ENCODE measurements at places on chromosomes 16 and 17. TPM values are rescaled to one million over a fixed set of nuclear protein-coding genes. Genes with fewer than 3 reads are reported as not detected.

KRTAP16-1 gene
- 0.23 TPM for total RNA-seq

DNA sequence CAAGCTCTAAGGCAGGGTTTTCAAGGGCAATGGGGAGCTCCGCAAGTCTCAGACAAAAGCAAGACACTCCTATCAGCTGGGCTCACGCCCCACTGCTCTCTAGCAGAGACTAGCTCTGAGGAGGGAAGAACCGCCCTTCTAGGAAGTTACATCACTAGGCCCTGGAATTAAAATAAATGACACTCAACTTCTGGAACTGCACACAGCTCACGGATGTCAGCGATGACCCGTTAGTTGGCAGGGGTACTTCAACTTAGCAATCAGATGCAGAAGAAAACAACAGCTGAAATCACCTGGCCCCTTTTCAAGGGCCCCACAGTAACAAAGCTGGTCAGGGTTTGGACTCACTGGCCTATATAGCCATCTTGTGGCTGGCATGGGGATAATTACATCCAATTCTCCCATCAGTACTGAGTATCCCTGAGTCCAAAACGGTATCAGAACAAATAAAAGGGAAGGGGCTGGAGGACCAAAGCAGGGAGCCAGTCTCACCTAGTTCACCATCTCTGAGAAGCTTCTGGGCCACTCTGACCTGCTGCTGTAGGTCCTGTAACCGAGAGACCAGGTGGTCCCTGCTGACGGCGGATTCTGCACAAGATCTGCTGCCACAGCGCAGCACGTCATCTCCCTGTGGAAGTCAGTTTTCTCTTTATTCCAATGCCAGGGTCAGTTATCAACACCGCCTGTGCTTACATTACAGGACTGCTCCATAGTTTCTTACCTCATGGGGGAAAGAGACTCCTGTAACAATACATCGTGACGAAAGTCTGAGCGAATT is 22.2 kb downstream of the SERPINF1 start:
- H3K27me3 ChIP-seq = no peaks in the 10 kb centered on the region
- H3K4me3 ChIP-seq = no peak overlapping the region
- peak overlapping the region; percentile 49 for H3K27ac ChIP-seq
- peaks cover 22% of the 10 kb centered on the region for H3K4me1 ChIP-seq
- H3K36me3 ChIP-seq = peaks cover 38% of the 10 kb centered on the region

PRR35 gene
- total RNA-seq = not detected

DNA sequence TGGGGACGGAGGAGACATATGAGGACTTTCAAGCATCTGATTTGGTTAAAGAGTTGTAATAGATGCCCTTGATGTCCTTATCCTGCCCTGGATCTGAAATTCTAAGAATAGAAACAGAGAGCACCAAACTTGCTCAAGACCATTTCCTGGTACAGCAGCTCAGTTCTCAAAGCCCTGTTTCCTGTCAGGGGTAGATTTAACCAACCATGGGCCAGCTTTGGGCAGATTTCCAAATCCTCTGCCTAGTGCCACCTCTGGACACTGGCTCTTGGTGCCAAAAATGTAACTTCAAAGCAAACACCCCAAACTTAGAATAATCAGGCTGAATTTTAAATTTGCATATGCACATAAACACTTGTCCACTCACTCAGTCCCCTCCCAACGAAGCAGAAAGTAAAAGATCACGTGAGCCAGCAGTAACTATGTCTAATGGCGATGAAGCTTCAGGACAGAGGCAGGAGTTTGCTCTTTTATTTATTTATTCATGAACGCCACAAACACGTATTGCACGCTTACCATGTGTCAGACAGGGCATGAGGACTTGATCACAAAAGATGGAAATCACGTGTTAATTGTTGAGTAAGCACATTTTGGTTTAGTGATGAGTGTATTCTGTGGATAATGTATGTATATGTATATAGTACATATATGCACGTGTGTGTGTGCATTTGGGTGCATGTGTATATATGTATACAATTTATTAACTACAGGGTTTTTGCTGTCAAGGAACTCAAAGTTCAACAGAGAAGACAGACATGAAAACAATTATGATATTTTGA is 23.1 kb upstream of the SDK2 start:
- peaks cover 17% of the 10 kb centered on the region for H3K4me1 ChIP-seq
- peak; percentile 33 for DNase-seq
- H3K36me3 ChIP-seq = no peaks in the 10 kb centered on the region
- H3K27ac ChIP-seq = no peak overlapping the region

SPN gene
- total RNA-seq = 439 TPM

SULT1A4 gene
- total RNA-seq = 2.8 TPM

DNA sequence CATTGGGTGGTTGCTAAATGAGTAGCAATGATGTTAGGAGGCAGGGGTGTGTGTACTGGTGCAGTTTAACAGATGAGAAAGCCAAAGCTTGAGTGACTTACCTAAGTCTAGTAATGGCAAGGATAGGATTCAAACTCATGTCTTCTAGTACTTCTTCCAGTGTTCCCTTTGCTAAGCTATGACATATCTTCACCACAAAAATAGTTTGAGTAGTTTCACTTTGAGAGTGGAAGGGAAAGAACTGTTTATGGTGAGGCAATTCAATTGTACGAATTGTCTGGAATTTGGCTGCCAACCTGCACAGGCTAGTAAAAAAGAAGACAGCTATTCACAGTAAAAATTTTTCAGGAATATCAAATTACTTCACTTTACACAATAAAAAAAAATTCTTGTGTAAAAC is 138.0 kb downstream of the NLK start:
- no peak overlapping the region for H3K27ac ChIP-seq
- no peaks in the 10 kb centered on the region for H3K4me1 ChIP-seq
- H3K36me3 ChIP-seq = peaks cover 4% of the 10 kb centered on the region

- H3K27ac ChIP-seq = no peak overlapping the region
- DNase-seq = no peak
- H3K36me3 ChIP-seq = no peaks in the 10 kb centered on the region
- H3K27me3 ChIP-seq = no peaks in the 10 kb centered on the region
- H3K4me3 ChIP-seq = no peak overlapping the region
- peaks cover 30% of the 10 kb centered on the region for H3K4me1 ChIP-seq
These were observed 4.5 kb downstream of the TTYH2 start for GRCh38 chr17:74217888-74218287.

DNA sequence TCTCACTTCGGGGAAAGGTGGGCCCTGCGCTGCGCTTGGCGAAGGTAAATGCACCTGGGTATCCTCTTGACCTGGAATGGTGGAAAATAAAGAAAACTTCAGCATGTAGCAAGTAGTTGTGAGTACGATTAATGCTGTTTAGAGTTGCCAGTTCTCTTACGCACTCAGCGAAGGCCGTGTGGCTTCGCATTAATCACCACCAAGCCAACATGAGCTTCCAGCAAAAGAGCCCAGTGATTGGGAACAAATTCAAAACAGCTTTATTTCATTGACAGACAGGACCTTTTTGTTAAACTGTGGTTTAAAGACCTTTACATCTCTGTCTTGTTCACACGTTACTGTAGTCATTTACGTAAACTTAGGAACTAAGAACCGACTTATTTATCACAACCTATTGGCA is 531.4 kb downstream of the MAF start:
- no peak overlapping the region for H3K4me3 ChIP-seq
- no peaks in the 10 kb centered on the region for H3K36me3 ChIP-seq
- peaks cover 8% of the 10 kb centered on the region for H3K4me1 ChIP-seq
- no peak for DNase-seq
- no peaks in the 10 kb centered on the region for H3K27me3 ChIP-seq

DNA sequence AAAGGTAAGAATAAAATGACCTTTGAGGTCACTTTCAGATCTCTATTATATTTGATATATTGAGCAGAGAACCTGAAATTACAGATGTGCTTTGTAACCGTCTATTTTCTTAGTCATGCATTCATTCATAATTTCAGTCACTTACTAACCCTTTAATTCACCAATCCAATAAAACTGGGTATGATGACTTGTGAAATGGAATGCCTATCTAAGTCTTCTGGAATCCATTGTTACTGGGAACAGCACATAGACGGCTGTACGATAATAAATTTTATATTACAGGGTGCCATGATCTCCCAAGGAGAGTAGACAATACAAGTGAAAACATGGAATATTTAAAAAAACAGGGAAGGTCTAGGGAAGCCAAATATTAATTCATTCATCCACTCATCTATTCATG is 22.9 kb downstream of the CDH11 start:
- DNase-seq = no peak
- H3K4me1 ChIP-seq = no peaks in the 10 kb centered on the region
- H3K36me3 ChIP-seq = no peaks in the 10 kb centered on the region
- H3K4me3 ChIP-seq = no peak overlapping the region
- H3K27me3 ChIP-seq = no peaks in the 10 kb centered on the region

DNA sequence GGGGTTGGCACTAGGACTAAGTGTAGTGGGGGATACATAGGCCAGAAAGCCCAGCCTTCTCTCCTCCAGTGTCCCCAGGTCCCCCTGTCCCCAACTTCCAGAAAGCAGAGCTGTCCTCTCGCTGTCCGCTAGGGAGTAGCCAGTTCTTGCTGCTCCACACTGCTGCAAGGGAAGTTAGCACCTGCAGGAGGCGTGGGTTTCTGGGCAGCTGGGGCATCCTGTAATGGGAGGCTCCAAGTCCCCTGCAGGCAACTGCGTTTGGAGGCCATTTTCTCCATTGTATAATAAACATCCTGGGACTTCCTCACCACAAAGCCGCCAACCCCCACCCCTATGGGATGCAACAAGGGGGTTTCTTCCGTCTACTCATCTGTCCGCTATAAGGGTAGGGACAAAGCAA is 1.7 kb downstream of the RPRML start:
- H3K4me1 ChIP-seq = peaks cover 8% of the 10 kb centered on the region
- no peak overlapping the region for H3K27ac ChIP-seq
- DNase-seq = no peak
- peaks cover 23% of the 10 kb centered on the region for H3K27me3 ChIP-seq
- H3K4me3 ChIP-seq = no peak overlapping the region

COX10 gene
- 17.0 TPM for total RNA-seq

GRCh38 chr17:17515934-17516930 is 20.0 kb upstream of the RASD1 start:
- no peak for DNase-seq
- no peak overlapping the region for H3K4me3 ChIP-seq
- H3K36me3 ChIP-seq = no peaks in the 10 kb centered on the region
- no peak overlapping the region for H3K27ac ChIP-seq
- no peaks in the 10 kb centered on the region for H3K4me1 ChIP-seq

GRCh38 chr17:41717408-41718286 is 5.5 kb downstream of the GAST start:
- DNase-seq = peak; percentile 52
- no peaks in the 10 kb centered on the region for H3K4me1 ChIP-seq
- no peak overlapping the region for H3K4me3 ChIP-seq
- no peak overlapping the region for H3K27ac ChIP-seq

DNA sequence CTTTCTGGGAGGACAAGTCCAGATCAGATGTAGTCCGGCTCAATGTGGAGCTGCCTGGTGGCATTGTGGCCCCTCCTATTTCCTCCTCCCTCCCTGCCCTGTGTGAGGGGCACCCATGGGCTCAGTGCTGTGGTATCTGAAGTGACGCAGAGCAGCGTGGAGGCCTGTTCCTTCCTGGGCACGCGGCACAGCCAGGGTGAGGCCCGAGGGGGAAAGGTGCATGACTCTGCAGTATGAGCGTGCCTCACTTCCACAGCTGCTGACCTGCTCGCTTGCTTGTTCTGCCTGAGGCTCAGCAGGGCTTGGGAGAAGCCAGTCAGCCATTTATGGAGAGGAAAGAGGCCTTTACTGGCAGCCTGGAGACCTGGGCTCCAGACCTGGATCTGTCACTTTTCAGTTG is 11.7 kb downstream of the TMEM238L start:
- no peak overlapping the region for H3K4me3 ChIP-seq
- H3K27ac ChIP-seq = no peak overlapping the region
- H3K36me3 ChIP-seq = no peaks in the 10 kb centered on the region
- no peak for DNase-seq
- H3K4me1 ChIP-seq = peaks cover 6% of the 10 kb centered on the region
- H3K27me3 ChIP-seq = no peaks in the 10 kb centered on the region

CBX2 gene
- not detected for total RNA-seq

GRCh38 chr17:47622180-47622549 is 27.6 kb upstream of the KPNB1 start:
- no peak overlapping the region for H3K27ac ChIP-seq
- no peaks in the 10 kb centered on the region for H3K27me3 ChIP-seq
- no peak overlapping the region for H3K4me3 ChIP-seq
- DNase-seq = no peak

DNA sequence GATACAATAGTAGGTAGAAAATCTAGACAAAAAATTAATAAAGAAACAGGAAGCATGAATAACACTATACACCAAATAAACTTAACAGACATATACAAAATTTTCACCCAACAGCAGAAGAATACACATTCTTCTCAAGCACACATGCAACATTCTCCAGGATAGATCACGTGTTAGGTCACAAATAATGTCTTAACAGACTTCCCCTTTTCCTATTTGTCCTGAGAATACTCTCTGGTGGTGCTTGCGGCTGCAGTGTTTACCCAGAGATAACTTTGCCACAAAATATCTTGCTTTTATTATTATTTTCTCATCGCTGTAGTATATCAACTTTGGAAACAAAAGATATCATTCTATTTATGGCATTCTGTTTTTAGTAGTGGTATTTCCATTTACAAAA is 40.6 kb upstream of the ZNF267 start:
- H3K4me3 ChIP-seq = no peak overlapping the region
- no peak for DNase-seq
- H3K27me3 ChIP-seq = no peaks in the 10 kb centered on the region
- H3K4me1 ChIP-seq = no peaks in the 10 kb centered on the region

ZNF469 gene
- total RNA-seq = 4.9 TPM

EXOC3L1 gene
- total RNA-seq = not detected

DNA sequence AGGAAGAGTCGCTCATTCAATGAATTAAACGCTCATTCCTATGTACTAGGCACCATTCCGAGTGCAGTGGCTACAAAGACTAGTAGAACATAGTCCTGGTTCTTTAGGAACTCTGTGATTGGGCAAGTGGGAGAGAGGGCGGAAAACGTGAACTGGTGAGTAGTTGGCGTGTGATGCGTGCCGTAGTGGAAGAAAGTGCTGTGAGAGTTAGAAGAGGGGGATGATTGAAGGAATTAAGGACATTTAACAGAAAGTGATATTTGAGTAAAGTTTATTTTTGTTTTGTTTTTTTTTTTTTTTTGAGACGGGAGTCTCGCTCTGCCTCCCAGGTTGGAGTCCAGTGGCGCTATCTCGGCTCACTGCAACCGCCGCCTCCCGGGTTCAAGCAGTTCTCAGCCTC is 7.9 kb upstream of the SLFN14 start:
- peaks cover 21% of the 10 kb centered on the region for H3K4me1 ChIP-seq
- no peaks in the 10 kb centered on the region for H3K27me3 ChIP-seq
- H3K36me3 ChIP-seq = no peaks in the 10 kb centered on the region
- H3K4me3 ChIP-seq = peak overlapping the region; percentile 83
